D721Med (cell line): ENCODE measurements at places on chromosomes 6 and 20.

GRCh38 chr6:142570221-142570671, 268.4 kb downstream of the ADGRG6 start:
- no peak for DNase-seq

- DNase-seq: no peak
These were observed 248.5 kb downstream of the FOXC1 start for GRCh38 chr6:1858196-1858595.

DNA sequence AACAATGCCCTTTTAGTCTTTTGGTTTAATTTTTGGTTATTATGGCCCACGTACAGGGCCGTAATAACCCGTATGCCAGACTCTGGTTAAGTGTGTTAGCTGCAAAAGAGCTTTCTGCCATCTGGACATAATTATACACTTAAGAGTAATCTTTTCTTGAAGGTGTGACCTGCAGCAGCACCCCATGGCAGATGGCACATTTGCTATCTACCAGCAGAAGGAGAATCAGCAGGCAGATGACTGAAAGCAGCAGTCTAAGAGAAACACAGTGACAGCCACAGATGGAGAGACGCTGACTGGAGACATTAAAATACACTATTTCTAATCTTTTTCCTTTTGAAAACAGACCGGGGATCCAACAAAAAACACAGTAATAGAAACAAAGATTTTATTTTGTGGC, 18.7 kb downstream of the ASF1A start:
- no peak for DNase-seq

- DNase-seq: no peak
These were observed 180.7 kb downstream of the EPHA7 start for GRCh38 chr6:93238632-93239031.

DNA sequence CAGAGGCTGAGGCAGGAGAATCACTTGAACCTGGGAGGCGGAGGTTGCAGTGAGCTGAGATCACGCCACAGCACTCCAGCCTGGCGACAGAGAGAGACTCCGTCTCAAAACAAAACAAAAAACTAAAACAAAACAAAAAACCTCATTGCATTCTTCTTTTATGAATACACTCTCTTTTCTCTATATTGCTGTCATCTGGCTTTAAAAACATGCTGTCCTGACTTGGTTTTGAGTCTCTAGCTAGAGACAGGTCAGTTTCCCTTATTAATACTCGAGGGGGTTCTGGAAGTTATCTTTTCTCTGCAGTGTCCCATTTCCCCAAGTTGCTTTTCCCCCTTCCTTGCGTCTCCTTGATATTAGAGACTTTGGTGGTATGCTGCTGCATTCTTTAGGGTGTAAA, 50.9 kb downstream of the RIOK1 start:
- no peak for DNase-seq

- DNase-seq: no peak
These were observed 3.5 kb upstream of the PLCG1 start for GRCh38 chr20:41133709-41134361.

GRCh38 chr6:41228096-41228495, at the start of gene TREML4:
TREML4 (plus strand) TSS chr6:41228349; CDS start chr6:41228428, 79 bp downstream.
- DNase-seq: no peak

DNA sequence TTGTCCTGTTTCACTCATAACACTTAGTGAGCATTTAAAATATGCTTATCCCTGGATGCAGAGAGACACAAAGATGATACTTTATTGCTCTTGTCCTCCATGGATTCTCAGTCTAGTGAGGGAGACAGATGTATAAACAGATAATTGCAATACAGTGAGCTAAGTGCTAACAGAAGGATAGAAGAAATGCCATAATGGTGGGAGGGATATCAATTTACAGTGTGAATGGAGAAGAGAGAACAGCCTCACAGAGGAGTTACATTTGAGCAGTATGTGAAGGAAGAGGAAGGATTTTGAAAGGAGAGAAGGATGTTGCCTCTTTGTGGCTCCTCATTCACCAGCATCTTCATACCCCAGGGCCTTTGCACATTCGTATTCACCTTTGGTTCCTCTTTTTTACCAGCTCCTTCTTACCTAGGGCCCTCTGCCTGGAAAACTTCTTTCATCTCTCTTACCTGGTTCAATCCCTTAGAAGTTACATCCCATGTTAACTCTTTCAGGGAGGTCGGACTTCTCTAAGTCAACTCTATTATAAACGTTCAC, 341.7 kb downstream of the PRL start:
- no peak for DNase-seq

DNA sequence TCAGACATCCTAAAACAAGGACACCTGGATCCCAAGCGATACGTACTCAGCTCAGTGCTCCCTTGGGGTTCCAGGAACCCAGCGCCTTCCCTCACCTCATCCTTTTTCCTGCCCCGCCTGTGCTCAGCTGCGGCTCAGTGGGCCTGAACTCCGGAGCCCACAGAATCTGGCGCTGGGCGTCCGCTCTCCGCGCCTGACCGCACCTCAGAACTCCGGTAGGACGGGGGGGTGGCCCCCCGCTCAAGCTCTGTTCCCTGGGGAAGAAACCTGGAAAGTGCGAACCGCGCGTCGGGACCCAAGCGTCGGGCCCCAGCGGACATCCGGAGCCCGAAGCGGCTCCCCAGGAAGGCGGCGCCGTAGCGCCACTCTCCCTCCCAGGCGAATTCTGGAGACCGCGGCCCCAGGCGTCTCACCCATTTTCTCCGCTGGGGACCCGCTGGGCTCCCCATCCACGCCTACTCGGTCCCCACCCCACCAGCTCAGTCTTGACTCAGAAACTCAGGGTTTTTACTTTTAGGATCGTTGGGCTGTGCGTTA, 336 bp upstream of the LY6G5C start:
- DNase-seq: no peak

DNA sequence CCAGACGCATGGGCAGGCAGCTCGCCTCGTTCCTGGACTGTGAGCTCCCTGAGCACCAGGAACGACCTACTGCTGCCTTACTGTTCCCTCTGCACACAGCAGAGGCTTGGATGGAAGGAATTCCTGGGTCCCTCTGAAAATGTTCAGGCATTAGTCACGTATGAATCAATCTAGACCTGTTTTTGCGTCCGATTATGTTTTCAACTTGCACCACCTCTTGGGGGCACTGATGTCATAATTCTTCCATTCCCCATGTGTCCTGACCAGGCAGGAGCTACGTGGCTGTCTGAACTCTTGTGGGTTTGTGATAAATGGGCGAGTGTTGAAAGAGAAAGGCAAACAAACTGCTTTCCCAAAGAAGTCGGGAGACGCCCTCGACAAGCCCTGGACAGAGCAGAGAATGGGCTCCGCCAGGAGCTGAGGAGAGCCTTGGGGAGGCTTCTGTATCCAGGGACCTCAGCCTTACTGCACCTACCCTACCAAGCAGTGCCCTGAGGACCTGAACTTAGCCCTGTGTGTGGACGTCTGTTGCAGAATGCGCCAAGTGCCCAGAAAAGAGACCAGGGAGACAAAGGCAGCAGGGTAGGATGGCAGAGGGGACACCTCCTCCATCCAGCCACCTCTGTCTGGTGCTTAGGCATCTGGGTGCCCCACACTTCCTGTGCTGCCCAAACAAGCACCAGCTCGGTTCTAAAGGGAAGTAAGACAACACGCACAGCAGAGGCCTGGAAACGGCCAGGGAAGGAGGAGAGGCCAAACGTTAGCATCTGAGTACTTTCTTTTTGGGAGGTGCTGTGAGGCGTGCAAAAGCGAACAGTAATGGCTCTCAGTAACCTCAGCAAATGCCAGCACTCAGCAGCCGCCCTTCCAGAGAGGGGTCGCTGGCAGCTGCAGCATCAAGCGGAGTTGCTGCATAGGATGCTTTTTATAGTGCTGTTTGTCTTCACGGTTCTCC, 124.2 kb downstream of the LY86 start:
- DNase-seq: no peak

GRCh38 chr6:54981647-54982046, 135.1 kb downstream of the FAM83B start:
- no peak for DNase-seq

DNA sequence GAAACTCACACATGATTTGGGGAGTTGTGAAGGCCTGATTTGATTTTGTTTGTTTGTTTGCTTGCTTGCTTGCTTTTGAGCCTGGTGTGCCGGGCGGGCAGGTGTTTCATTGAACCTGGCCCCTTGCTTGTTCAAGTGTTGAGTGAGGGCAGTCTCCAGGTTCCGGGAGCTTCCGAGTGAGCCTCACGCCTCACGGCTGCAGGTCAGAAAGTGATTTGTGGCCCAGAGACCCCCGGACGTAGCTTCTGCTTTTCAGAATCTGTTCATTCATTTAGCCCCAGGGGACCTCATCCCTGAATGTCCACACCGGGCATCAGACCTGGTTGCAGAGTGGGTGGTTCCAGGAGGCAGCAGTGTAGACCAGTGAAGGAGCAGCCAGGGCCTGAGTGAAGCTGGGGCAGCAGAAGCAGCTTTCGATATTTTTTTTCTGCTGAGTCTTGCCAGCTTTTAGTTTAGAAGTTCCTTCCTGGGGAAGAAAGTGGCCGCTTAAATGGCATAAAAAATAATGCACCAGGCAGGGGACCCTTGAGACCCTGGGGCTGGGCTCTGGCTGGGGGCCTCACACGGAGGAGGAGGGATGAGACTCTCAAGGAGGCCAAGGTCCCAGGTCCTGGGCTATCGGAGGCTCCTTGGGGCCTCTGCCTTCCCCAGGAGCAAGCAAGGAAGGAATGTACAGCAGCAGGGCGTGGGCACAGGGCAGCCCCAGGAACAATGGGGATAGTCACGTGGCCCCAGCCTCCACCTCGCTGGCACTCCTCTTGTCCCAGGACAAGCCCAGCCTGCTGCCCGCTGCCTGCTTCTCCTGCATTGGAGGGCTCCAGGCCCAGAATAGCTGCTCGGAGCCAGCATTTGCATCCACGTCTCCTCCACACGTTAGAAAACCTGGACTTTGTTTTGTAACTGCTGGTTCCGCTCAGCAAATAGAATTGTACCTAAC, 89.2 kb upstream of the BHLHE23 start:
- peak; percentile 14 for DNase-seq

GRCh38 chr6:3135668-3136291, 17.3 kb downstream of the BPHL start:
- no peak for DNase-seq

- DNase-seq: no peak
These were observed 75.7 kb upstream of the CLDN20 start for GRCh38 chr6:155187994-155188706.

GRCh38 chr6:104017410-104018381, 842.0 kb downstream of the HACE1 start:
- no peak for DNase-seq

GRCh38 chr6:44641344-44642031, 254.0 kb downstream of the CDC5L start:
- no peak for DNase-seq

- no peak for DNase-seq
These were observed 63.6 kb downstream of the FAXC start for GRCh38 chr6:99285881-99286280.

DNA sequence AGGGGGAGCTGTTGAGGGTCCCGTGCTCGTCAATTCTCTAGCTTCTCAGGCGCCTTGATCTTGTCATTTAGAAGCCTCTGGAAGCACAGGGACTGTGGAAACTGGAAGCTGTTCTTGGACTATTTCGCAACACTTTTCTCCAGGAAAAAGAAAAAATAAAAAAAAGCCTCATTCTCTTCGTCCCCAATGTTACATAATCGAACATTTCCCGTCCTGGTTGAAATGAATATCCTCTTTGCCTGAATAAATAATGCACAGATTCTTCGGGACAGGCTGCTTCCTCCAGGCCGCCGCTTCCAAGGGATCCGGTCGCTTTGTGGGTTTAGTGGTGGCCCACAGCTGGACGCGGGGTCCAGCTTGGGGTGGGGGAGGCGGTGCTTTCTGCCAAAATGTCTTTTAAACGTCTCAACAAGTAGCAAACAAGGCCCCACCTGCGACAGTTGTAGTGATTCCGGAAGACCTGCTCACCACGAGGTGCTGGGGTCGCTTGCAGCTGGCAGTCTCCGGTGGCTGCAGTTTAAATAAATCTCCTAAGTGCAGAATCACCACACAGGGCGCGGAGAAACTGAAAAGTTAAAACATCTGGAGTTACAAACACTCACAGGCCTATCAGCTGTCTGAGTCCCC, 125.9 kb upstream of the ESR1 start:
- no peak for DNase-seq

GRCh38 chr6:6844530-6844929, 256.0 kb downstream of the LY86 start:
- DNase-seq: no peak

DNA sequence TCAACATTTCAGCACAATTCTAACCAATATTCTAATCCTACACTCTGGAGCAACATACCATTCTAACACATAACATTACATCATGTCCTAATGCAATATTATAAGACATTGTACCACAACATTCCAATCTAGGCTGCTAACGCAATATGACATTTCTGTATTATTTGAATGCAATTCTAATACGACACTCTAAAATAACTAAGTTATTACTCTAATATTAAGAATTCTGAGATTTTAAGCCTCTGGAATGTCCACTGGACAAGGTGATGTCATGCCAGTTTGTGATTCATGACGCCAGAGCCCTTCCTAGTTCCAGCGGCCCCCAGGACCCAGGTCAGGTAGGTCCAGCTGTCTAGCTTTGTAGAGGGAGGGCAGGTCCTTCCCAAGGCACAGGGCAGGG, 69.7 kb upstream of the SIRPA start:
- DNase-seq: no peak

DNA sequence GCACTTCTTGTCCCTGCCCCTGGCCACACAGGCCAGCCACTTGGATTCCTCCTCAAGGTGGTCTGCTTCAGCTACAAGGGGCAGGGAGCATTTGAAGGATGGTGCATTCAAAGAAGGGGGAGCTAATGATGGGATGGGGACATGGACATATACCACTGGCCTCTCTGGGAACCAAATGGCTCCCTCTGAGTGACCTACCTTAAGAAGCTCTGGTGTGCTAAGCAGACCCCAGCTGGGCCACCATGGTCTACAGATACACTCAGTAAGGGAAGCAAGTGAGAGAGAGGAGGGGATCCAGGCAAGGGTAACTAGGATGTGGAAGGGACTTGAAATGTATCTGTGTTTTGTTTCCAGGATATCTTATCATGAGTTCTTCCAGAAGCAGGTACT, 62.4 kb downstream of the TTI1 start:
- DNase-seq: no peak

DNA sequence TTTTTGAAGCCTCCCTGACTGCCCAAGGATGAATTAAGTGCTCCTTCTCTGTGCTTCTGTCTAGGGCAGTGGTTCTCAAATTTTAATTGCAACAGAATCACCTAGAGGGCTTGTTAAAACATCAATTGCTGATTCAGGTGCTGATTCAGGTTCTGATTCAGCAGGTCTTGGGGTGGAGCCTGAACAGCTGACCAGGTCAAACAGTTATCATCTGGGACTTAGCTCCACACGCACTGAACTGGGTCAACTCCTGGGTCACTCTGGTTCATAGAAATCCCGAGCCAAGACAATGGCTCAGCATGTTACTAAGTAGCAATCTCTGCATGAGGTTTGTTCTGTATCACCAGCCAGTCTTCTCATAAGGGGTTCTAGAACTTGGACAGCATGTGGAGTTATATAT, 192.3 kb downstream of the GJA1 start:
- no peak for DNase-seq

- no peak for DNase-seq
These were observed 417.3 kb upstream of the MARCKS start for GRCh38 chr6:113439866-113440265.

DNA sequence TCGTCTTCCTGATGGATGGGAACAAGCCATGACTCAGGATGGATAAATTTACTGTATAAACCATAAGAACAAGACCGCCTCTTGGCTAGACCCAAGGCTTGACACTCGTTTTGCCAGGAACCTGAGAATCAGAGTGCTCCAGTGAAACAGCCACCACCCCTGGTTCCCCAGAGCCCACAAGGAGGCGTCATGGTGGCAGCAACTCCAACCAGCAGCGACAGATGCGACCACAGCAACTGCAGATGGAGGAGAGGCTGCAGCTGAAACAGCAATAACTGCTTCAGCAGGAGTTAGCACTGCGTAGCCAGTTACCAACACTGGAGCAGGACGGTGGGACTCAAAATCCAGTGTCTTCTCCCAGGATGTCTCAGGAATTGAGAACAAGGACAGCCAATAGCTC, 100.9 kb upstream of the SAMD5 start:
- no peak for DNase-seq
